ENCODE measurements at places on chromosomes 6 and 20. TPM values are rescaled to one million over a fixed set of nuclear protein-coding genes. Genes with fewer than 3 reads are reported as not detected.
A peak's percentile ranks its signal among the peaks of the same experiment; 100 is the strongest.

- no peaks in the 10 kb centered on the region for H3K36me3 ChIP-seq
- peaks cover 20% of the 10 kb centered on the region for H3K4me1 ChIP-seq
- no peak overlapping the region for H3K27ac ChIP-seq
Measured at GRCh38 chr6:21598674-21599023, 5.1 kb downstream of the SOX4 start.

- no peaks in the 10 kb centered on the region for H3K36me3 ChIP-seq
- no peak for DNase-seq
- no peak overlapping the region for H3K27ac ChIP-seq
- no peaks in the 10 kb centered on the region for H3K27me3 ChIP-seq
- H3K4me3 ChIP-seq, result no peak overlapping the region
- H3K4me1 ChIP-seq, result peaks cover 6% of the 10 kb centered on the region
Measured at GRCh38 chr6:48073976-48074767, 36.8 kb downstream of the PTCHD4 start.

GRCh38 chr6:159646116-159646515 lies 46.9 kb downstream of the SOD2 start:
- H3K27me3 ChIP-seq, result no peaks in the 10 kb centered on the region
- H3K27ac ChIP-seq, result no peak overlapping the region
- no peaks in the 10 kb centered on the region for H3K4me1 ChIP-seq

GRCh38 chr20:49482621-49483017 lies at the start of gene KCNB1:
Gene KCNB1, minus strand, starts transcription at chr20:49482668. Its CDS starts 188 bp downstream, at chr20:49482480.
- H3K4me1 ChIP-seq, result peaks cover 27% of the 10 kb centered on the region
- DNase-seq, result no peak
- no peaks in the 10 kb centered on the region for H3K36me3 ChIP-seq
- H3K4me3 ChIP-seq, result peak within 1 kb of the TSS; percentile 60

DNA sequence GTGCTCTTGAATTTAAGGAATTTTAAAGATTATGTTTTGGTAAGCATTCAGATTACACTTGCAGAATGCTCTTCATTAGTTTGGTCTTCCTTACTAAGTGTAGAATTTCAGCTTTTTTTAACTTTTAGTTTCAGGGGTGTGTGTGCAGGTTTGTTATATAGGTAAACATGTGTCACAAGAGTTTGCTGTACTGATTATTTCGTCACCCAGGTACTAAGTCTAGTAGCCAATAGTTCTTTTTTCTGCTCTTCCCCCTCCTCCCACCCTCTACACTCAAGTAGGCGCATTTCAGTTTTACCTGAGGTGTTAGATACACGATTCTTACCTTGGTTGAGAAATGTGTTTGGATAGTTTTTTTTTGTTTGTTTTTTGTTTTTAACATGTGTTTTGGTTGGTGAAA lies 68.3 kb downstream of the AFG1L start:
- DNase-seq, result no peak
- H3K4me1 ChIP-seq, result peaks cover 7% of the 10 kb centered on the region
- H3K4me3 ChIP-seq, result no peak overlapping the region
- H3K27ac ChIP-seq, result no peak overlapping the region

GRCh38 chr6:10136636-10137035 lies 278.2 kb downstream of the TFAP2A start:
- no peak for DNase-seq
- H3K4me3 ChIP-seq, result no peak overlapping the region
- H3K4me1 ChIP-seq, result no peaks in the 10 kb centered on the region
- H3K27ac ChIP-seq, result no peak overlapping the region
- no peaks in the 10 kb centered on the region for H3K27me3 ChIP-seq

DNA sequence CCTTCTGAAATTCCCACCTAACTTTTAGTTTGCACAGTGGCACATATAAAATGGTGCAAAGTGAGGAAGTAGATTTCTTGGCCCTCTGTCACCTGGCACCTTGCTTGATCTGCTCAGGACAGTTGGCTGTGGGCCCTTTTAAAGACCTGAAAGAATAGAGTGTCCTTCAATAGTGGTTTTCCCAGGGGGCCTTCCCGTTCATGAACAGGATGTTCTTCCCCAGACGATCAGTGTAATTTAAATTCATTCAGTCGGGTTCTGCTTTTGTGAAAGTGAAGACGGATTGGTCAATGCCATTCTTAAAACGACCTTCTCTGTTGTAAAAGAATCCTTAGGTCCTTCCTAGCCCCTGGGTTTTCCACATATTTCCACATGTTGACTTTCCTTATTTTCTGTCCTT lies 178.5 kb downstream of the SASH1 start:
- H3K4me1 ChIP-seq, result peaks cover 66% of the 10 kb centered on the region
- peaks cover 19% of the 10 kb centered on the region for H3K36me3 ChIP-seq
- no peaks in the 10 kb centered on the region for H3K27me3 ChIP-seq

GRCh38 chr6:109052018-109052651 lies 42.5 kb downstream of the SESN1 start:
- no peaks in the 10 kb centered on the region for H3K36me3 ChIP-seq
- no peaks in the 10 kb centered on the region for H3K27me3 ChIP-seq
- no peak overlapping the region for H3K27ac ChIP-seq
- H3K4me3 ChIP-seq, result no peak overlapping the region
- no peak for DNase-seq

DNA sequence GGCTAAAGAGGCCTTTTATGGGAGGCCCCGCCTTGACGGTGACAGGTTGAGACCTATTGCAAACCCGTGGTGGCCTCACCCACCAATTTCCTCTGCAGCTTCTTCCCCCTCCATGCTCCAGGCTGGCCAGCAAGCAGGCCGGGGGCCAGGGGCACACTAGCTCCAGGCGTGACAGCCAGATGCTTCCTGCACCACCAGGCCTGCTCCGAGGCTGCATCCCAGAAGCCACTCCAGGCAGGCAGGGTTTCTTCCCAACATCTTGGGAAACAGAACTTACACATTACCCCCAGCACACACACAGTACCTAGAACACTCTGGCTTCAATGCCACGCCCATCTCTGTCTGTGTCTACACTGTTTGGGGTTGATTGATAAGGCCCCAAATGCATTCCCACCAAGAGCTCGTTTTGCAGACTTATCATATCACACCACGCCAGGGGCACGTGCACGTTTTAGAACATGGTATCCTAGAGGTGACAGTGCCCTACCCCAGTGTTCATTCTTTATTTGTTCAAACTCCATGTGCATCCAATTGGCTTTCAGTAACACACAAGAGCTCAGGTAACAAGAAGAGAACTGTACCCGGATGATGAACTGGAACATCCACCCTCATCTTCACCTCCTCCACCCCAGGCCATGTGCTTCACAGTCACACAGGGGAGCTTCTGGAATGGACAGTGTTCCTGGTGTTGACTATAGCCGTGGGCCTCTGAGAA lies 221.4 kb upstream of the RREB1 start:
- no peaks in the 10 kb centered on the region for H3K36me3 ChIP-seq
- H3K27ac ChIP-seq, result peak overlapping the region; percentile 36
- H3K4me1 ChIP-seq, result peaks cover 38% of the 10 kb centered on the region
- H3K27me3 ChIP-seq, result no peaks in the 10 kb centered on the region
- no peak for DNase-seq
- no peak overlapping the region for H3K4me3 ChIP-seq

The MKKS gene
- total RNA-seq, result 12.5 TPM

The WFDC5 gene
- total RNA-seq, result 6.1 TPM
